Anterior cingulate cortex (tissue), 58 donors: ENCODE measurements at places on chromosomes 5 and 9.

DNA sequence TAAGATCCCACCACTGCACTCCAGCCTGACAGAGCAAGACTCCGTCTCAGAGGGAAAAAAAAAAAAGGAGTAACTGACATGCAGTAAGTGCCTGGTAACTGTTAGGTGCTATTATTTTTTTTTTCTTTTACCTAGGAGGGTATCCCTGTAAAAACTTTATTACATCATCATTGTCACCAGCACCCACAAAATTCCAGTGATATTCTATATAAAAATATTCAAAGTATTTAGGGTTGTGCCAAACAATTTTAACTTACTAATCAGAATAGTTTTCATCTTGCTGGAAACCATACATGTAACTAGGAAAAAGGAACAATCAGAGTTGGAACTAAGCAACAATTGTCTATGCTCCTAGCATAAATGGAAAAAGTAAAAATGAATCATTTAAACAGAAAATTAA lies 112.4 kb downstream of the SSBP2 start:
- DNase-seq: no peak

GRCh38 chr5:122385808-122386207 lies 73.8 kb downstream of the SNCAIP start:
- no peak for DNase-seq

- DNase-seq: peak; percentile 47
Measured at GRCh38 chr9:98993570-98993945, 49.9 kb downstream of the COL15A1 start.

DNA sequence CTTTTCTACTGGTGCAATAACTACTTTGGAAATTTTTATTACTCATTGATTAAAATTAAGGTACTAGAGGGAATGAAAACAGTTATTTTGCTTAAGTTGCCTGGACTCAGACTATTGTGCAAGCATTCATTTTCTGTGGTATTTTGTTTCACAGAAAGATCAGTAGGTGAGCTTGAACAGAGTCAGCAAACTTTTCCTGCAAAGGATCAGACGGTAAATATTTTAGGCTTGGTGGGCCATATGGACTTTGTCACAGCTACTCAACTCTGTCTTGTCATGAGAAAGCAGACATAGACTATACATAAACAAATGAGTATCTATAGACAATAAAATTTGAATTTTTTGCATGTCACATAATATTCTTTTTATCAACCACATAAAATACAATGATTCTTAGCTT lies 1036.4 kb downstream of the NR2F1-AS1 start:
- DNase-seq: no peak

- no peak for DNase-seq
Measured at GRCh38 chr5:4083591-4084337, 488.1 kb downstream of the IRX1 start.

- DNase-seq: no peak
Measured at GRCh38 chr9:131420980-131421624, 27.2 kb downstream of the PRRC2B start.

GRCh38 chr5:95080030-95080429 lies 204.9 kb downstream of the MCTP1 start:
- no peak for DNase-seq

GRCh38 chr5:1761453-1761755 lies 38.2 kb downstream of the MRPL36 start:
- DNase-seq: no peak

DNA sequence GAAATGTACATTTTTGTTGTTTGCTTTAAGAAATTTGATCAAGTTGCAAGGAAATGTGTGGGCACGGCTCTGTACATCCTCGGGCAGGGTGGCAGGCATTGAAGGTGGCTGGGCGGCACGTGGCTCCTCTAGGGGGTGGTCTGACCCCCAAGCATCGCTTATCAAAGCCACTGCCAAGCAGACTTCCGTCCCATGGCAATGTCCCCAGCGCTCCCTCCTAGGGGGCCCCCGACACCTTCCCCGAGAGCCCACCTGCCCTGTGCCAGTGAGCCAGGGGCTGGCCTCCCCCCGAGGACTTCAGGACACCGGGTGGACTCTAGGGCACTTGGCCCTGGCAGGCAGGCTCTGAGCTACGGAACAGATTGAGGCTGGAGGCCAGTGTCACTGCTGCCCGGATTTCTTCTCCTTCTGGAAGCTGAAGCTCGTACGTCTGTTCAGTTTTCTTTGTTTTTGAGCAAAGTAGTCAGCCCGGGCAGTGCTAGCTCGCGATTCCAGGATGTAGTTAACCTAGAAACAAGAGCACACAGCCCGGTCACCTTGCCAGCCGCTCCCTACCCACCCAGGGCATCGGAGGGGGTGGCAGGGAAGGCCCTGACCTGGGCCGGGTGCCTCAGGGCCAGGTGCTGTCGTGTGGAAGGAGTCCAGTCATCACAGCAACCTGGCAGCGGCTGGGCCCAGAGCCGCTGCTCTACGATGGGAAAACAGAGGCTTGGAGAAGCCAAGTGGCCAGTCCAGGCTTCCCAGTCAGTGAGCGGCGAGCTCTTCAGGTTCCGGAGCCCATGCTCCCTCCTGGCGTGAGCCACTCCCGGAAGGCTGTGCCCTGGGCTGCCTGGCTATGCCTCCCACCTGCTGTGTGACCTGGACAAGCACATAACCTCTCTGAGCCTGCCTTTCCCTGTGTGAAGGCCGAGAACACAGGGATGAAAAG lies 177.1 kb downstream of the GAPVD1 start:
- no peak for DNase-seq

DNA sequence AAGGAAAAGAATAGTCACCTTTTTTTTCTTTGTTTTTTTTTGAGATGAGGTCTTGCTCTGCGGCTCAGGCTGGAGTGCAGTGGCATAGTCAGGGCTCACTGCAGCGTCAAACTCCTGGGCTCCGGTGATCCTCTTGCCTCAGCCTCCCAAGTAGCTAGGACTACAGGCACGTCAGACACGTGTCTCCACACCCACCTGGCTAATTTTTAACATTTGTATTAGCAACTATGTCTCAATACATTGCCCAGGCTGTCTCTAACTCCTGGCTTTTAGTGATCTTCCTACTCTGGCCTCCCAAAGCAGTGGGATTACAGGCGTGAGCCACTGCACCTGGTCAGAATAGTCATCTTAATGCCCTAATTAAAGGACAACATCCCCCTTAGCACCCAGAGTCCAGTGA lies 54.4 kb upstream of the CTSL start:
- no peak for DNase-seq

GRCh38 chr9:34547960-34548611 lies 25.3 kb upstream of the ENHO start:
- DNase-seq: peak; percentile 70

- peak; percentile 14 for DNase-seq
Measured at GRCh38 chr9:129317179-129318011, 139.3 kb upstream of the IER5L start.

DNA sequence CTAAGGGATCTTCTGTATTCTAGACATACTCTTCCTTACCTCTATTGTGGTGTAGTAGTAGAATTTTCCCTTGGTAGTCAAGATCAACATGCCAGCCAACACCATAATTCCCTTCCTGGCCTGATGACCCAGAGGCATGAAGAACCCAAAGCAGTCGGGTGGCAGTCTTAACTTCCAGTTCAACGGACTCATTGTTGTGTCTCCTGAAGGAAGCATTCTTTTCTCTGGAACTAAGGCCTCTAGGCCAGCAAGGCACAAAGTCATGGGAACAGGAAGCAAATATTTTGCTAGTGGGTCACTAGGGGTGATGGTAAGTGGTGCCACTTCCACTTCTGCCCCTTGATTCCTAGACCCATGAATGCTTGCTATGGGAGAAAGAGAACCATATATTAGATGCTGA lies 55.2 kb upstream of the DAPK1 start:
- DNase-seq: no peak

GRCh38 chr9:131361202-131361833 lies 32.6 kb upstream of the PRRC2B start:
- DNase-seq: no peak

DNA sequence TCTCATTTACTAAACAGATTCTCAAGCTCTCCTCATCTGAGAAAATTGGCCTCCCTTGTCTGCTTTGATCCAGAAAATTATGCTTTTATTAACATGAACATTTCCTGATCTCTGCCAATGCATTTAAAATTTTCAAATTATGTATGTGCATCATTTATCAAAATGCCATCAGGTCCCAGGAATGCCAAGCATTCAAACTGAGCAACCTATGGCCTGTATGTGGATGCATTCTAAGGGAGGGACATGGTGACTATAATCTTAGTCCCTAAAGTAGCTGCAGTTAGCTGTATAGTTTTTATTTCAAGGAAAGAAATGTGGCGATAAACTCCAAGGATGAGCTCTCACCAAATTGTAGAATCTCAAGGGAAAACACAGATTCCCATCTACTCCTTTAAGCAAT lies 9.7 kb upstream of the RORB start:
- no peak for DNase-seq

DNA sequence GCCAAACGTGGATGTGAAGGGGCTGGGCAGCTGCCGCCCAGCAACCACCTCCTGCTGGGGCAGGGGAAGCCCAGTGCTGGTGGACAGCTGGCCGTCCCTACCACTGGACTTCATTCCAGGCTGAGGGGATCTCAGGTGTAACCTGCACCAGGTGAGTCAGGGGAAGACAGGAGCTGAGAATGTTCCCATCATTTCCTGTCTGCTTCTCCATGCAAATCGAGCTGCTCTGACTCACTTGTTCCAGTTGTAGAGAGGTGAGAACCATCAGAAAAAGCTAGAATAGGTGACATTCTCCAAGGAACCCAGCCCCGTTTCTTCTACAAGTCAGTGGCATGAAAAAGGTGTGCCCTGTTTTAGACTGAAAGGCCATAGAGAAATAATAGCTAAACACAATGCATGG lies 21.8 kb upstream of the BARX1 start:
- no peak for DNase-seq

DNA sequence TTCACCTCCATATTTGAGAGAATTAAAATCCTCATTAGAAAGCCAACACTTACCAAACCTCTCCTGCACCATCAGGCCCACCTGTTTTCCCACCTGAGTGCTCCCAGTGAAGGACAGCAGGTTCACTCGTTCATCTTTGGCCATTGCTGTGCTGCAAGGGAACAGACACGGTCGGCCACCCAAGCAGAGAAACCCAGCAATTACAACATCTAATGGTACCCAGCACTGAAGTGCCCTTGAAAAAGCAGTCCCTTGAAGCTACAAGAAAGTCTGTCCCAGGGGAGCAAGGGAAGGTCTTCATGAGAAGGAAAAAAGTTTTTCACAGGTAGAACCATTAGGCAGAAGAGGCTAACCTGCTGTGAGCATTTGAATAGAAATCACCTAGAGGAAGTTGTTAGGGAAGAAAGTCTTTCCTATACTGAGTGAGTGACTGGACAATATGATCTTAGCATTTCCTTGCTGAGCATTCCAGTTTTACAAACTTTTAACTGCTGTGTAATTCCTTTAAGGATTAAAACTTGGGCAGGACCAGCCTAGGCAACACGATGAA lies 26.7 kb downstream of the ALDH7A1 start:
- DNase-seq: no peak

- DNase-seq: peak; percentile 82
Measured at GRCh38 chr5:139863361-139863760, 67.8 kb downstream of the PSD2 start.

DNA sequence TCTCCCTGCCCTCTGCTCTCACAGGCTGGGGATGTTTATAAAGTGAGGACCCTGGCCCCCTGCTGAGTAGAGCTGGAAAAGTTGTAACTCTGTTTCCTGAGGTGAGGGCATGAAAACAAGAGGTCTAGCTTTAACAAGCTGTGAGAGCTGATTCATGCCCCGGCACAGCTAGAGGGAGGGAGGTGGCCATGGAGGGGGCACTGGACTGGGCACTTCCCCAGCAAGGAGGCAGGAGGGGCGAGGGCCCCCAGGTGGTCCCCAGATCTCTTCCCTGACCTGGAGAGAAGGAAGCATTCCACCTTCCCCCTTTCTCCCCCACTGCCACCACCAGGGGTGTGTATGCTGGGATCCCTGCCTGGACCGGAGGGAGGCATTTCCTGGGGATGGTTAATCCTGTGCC lies at the start of gene MSMP:
TSS of gene MSMP (minus strand) at position 13 of the 400 bp plus-strand sequence. CDS start 147 bp downstream, outside the sequence.
- no peak for DNase-seq

DNA sequence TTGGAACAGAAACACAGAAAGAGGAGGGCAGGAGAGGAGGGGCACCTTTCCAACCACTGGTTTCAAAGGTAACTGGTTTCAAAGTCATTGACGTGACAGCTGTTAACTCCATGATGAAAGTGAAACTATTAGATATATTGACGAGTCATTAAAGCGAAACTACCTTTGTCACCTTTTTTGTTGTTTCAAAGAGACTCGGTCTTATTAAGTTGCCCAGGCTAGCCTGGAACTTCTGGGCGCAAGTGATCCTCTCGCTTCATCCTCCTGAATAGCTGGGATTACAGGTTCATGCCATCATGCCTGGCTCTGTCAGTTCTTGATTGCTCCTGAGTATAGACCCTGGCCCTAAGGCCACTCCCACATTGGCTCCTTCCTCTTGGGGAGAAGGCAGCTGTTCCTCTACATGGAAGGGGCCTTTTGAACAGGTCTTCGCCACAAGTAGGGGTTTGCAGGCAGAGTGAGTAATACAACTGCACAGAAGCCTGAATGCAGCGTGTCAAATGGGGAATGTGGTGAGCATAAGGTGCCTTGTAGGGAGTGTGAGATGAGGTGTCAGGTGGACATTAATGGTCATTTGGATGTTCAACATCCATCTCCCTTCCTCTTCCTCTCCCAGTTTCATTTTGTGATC lies 3.4 kb upstream of the F12 start:
- DNase-seq: no peak

GRCh38 chr9:138065287-138065686 lies 187.7 kb downstream of the CACNA1B start:
- DNase-seq: no peak

GRCh38 chr9:114613919-114614318 lies 2.8 kb downstream of the TMEM268 start:
- DNase-seq: no peak

- no peak for DNase-seq
Measured at GRCh38 chr9:3479514-3480352, 46.1 kb downstream of the RFX3 start.

GRCh38 chr9:2676466-2676865 lies 40.8 kb upstream of the KCNV2 start:
- no peak for DNase-seq

DNA sequence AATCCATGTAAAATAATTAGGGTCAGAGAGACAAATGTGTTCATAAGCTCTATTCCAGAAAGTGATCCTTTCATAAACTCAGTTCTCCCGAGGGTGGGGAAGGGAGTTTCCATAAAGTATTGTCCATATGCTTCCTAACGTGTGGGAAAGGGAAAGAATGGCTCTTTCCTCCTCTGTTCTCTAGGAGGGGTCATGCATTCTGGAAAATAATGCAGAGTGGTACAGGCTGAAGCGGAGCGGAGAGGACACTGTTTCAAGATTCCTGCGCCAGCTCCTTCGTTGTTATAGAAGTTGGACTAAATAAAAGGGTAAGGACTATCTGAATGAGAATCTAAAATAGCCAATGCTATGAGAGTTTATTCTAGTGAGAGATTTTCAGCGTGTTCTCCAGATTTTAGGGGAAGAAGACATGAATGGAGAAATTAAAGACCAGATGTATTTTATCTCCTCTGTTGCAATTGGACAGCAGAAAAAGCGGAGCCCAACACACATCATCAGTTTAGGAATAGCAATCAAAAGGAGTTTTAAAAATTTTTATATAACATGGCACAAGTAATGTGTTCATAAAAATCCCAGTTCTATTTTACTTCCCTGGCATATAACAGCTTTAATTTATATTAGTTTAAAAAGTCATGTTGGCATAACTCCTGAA lies 166.9 kb upstream of the MPDZ start:
- DNase-seq: no peak

GRCh38 chr9:135677641-135678168 lies 14.6 kb downstream of the LCN9 start:
- no peak for DNase-seq

GRCh38 chr5:139232147-139232724 lies 34.1 kb upstream of the SIL1 start:
- DNase-seq: no peak
